Stomach (tissue), 19 donors: ENCODE measurements at places on chromosomes 5 and 9.
A peak's percentile ranks its signal among the peaks of the same experiment; 100 is the strongest.

DNA sequence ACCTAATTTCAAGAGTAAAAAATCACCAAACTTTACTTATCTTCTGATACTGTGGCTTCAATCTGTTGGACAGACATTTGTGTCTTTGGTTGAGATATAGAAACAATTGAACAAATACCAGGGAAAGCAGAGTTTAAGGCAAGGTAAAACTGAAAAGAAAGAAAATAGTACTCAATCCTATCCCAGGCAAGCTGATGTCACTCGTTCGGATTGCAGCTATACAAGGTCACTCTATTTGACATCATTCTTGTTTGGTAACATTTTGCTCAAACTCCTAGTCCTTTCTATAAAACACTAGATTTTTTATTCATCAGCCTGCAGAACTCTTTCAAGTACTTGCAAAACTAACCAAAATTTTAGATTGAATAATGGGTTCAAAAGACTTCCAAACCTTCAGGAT lies 91.9 kb upstream of the ANKRD55 start:
- H3K36me3 ChIP-seq = no peaks in the 10 kb centered on the region
- no peak overlapping the region for H3K4me3 ChIP-seq
- H3K27ac ChIP-seq = no peak overlapping the region
- DNase-seq = no peak

DNA sequence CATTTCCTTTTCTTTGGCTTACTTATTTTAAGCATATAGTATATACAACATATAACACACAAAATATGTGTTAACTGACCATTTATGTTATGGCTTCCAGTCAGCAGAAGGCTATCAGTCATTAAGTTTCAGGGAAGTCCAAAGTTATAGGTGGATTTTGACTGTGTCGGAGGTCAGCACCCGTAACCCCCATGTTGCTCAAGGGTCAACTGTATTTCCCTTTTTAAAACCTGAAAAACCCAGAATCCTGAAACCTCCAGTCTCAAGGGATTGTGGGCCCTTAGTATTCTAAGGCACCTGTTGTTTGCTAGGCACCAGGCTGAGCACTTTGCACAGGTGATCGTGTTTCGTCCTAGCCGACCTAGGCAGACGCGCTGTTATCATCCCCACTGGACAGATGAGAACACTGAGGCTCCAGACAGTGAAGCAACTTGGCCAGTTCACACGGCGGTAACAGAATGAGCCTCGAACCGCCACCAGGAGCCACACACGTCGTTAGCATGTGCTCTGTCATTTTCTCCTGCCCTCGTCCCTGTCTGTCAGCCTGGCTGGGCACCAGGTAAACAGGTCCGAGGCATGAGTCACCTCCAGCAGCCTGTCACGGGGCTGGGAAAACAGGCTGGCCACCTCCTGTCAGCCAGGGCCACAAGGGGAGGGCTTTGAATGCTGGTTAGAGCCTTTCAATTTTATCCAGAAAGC lies 39.9 kb downstream of the DUSP1 start:
- no peaks in the 10 kb centered on the region for H3K27me3 ChIP-seq
- DNase-seq = peak; percentile 83
- peak overlapping the region; percentile 93 for H3K27ac ChIP-seq
- H3K4me1 ChIP-seq = peaks cover 42% of the 10 kb centered on the region
- H3K36me3 ChIP-seq = no peaks in the 10 kb centered on the region

DNA sequence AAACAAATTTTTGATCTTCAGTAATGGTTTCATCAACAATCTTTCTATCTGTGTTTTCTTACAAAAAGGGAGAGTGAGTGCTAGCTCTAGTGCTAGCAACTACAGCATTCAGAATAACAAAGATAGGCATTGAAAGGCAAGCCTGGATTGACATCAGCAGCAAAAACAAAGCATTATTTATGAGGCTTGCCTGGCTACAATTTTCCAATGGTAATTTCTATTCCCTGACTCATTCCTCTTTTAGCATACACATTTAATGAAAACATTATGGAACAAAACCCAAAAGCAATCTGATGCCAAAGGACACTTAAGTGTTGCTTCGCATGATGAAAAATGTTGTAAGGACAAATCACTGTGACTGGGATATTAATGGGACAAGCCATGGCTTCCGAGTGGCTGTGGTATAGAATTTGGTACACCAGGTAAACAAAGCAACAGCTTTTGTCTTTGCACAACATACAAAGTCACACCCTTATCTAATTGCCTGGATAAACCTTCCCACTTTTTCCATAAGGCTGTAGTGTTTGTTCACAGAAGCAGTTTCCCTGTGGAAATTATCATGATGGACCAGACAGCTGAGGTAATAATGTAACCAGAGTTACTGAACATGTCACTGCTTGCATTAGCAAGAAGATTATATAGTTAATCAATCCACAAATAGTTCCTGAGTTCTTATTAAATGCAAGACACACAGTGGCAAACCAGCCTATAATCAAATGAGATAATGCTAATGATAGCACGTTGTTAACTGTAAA lies 179.8 kb upstream of the EDIL3 start:
- no peaks in the 10 kb centered on the region for H3K36me3 ChIP-seq
- H3K4me3 ChIP-seq = no peak overlapping the region
- DNase-seq = peak; percentile 21

DNA sequence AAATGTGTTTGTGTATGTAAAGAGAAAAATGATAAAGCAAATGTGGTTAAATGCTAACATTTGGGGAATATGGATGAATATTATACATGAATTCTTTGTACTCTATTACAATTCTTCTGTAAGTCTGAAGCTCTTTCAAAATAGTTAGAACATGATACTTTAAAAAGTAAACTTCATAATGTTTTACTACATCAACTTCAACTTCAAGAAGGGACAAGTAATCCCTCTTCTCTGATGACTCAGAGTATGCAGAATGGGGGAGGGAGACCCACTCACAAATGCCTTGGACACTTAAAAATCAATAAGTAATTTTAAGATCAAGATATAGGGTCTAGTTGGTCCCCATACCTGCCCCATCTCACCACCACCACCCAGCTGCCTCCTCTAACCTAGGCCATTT lies 162.4 kb downstream of the ESM1 start:
- H3K4me3 ChIP-seq = no peak overlapping the region
- H3K27ac ChIP-seq = no peak overlapping the region
- peaks cover 6% of the 10 kb centered on the region for H3K4me1 ChIP-seq
- no peaks in the 10 kb centered on the region for H3K27me3 ChIP-seq
